ENCODE measurements at places on chromosomes 5 and 9.

- no peak for DNase-seq
Observed at GRCh38 chr5:160887780-160888179, 35.8 kb upstream of the ATP10B start.

GRCh38 chr9:135711391-135711790, 9.4 kb downstream of the KCNT1 start:
- DNase-seq = no peak

DNA sequence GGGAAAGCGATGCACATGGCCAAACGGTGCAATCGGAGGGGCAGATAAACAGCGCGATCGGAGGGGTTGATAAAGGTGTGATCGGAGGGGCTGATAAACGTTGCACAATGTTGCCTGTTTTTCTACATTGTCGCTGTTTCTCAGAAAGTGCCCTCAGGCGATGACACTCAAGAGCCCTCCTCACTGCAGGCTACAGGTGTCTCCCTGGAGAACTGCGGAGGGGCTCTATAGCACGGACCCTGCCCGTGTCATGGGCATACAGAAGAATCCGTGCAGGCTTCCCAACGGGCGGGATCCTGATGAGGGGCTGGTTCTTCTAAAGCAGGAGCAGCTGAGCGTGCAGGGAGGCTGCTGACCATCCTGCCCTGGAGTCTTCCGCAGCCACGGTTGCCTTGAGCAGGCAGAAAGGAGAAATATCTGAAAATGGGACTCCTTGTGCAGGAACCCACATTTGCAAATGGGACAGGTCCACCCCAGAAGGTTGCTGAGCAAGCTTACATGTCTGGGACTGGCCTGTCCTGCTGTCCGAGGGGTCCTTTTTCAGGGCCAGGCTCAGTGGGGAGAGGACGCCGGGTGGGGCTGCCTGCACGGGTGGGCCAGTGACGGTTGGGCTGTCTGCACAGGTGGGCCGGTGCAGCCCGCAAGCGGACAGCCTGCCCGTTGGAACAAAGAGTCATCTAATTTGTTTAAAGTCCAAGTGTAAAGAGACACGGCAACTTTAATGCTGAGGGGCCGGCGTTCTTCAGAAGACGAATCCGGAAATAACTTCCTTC, 25.1 kb upstream of the LPCAT1 start:
- no peak for DNase-seq

GRCh38 chr5:37424441-37424840, 45.3 kb downstream of the WDR70 start:
- no peak for DNase-seq

GRCh38 chr5:102799017-102799416, 43.9 kb downstream of the PAM start:
- no peak for DNase-seq

GRCh38 chr5:168409591-168410458, 76.4 kb upstream of the RARS1 start:
- DNase-seq = no peak

GRCh38 chr5:68479524-68479923, 264.0 kb downstream of the PIK3R1 start:
- DNase-seq = peak; percentile 35

DNA sequence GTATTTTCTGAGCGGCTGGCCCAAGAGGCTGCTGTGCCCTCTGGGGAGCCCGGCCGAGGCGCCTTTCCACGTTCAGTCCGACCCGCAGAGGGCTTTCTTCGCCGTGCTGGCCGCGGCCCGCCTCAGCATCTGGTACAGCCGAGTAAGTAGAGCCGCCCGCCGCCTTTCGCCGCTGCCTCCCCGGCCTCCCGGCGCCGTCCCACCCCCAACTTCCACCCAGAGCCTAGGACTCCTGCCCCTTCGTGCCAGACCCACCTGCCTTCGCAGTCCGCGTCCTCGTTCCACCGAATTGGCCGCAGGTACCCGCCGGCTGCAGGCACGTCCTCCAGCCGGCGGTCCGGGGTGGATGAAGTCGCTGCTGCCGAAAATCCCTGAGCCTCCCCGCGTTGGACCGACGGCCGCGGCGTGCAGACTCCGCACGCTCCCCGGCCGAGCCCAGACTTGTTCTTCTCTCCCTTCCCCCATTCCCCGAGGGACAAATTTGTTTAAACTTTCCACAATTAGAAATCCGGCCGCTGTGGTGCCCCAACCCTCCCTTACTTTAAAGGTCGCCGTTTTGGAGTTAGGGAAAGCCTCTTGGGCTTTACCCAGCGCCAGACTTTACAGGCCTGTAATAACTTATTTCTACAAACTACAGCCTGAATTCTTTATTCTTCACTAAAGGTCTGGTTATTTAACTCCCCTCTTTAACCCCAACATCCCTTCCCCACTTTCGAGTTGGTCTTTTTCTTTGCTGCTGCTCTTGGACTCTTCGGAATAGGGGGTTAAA, 589 bp downstream of the RIC1 start:
- DNase-seq = peak; percentile 24

GRCh38 chr5:21071421-21071820, 1083.4 kb upstream of the CDH18 start:
- DNase-seq = no peak

DNA sequence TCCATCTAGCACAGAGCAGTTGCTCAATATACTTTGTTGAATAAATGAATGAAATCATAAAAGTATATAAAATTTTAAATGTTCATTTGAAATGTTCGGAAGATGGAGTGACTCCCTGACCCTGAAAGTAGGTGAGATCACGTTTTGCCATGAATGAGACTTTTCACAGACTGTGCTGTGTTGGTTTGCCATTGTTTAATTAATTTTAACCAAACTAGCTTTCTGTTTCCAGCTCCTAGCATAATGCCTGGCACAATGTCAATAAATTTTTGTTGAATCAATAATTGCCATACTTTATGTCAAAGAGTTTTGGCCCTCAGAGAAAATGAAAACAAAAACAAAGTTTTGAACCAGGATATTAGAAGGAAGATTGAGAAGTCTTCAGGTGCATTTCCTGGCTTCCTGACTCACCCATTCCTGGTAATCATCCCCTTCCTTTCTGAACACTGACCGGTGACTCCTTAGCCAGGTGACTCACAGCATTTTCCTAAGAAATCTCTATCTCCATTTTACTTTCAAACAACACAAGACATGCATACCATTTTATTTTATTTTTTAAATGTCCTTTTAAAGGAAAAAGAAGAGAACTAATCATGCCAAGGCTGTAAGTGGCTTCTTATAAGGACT, 15.1 kb downstream of the SLC28A3 start:
- DNase-seq = no peak

GRCh38 chr5:169635936-169636335, 1.1 kb upstream of the DOCK2 start:
- DNase-seq = no peak

DNA sequence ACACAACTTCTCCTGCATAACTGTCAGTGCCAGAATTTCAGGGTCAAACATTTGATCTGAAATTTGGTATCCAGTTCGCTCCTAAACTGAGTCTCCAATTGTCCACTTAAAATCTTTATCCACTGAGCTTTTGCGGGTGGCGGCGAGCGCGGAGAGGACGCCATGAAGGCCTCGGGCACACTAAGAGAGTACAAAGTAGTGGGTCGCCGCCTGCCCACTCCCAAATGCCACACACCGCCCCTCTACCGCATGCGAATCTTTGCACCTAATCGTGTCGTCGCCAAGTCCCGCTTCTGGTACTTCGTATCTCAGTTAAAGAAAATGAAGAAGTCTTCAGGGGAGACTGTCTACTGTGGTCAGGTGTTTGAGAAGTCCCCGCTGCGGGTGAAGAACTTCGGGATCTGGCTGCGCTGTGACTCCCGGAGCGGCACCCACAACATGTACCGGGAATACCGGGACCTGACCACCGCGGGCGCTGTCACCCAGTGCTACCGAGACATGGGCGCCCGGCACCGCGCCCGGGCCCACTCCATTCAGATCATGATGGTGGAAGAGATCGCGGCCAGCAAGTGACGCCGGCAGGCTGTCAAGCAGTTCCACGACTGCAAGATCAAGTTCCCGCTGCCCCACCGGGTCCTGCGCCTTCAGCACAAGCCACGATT, 913.7 kb upstream of the DMAC1 start:
- DNase-seq = no peak

DNA sequence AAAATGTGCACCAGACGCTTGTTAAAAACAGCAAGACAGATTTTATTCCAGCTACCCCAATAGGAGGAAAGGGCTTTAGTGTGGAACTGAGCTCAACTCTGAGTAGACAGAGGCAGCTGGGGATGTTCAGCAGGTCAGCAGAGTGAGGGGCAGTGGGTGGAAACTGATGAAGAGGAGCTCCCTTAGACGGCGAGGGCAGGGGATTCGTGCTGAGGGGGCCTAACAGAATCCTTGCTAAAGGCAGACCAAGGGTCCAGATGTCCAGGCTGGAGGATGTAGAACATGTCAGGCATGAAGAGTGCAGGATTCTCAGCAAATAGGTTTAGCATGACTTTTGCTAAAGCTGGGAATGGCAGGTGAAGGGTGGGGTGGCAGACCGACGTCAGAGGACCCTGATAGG, 71.9 kb upstream of the OLFM1 start:
- no peak for DNase-seq

GRCh38 chr9:135046739-135047350, 40.6 kb upstream of the OLFM1 start:
- no peak for DNase-seq

GRCh38 chr5:169411786-169412430, 111.0 kb upstream of the SLIT3 start:
- no peak for DNase-seq

DNA sequence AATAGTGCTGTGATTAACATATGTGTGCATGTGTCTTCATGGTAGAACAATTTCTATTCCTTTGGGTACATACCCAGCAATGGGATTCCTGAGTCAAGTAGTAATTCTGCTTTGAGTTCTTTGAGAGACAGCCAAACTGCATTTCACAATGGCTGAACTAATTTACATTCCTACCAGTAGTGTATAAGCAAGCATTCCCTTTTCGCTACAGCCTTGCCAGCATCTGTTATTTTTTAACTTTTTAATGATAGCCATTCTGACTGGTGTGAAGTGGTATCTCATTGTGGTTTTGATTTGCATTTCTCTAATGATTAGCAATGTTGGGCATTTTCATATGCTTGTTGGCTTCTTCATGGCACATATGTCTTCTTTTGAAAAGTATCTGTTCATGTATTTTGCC, 308.5 kb downstream of the ARRDC3 start:
- DNase-seq = no peak

DNA sequence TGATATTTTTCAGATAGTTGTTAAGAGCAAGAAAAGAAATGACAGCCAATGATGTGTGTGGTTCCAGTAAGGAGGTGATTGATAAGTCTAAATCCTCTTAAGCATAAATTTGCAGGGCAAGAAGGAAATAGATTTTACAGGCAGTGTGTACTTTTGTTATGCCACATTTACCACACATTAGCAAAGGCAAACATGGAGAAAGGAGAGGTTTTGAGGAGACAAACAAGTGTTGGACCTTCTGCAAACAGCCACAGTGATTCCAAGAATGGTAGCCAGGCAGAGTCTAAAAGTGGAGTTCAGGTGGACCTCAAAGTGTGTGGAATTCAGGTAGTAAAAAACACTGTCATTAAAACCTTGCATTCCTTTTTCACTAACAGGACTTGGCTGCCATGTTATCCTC, 295.9 kb upstream of the ITGA1 start:
- no peak for DNase-seq

DNA sequence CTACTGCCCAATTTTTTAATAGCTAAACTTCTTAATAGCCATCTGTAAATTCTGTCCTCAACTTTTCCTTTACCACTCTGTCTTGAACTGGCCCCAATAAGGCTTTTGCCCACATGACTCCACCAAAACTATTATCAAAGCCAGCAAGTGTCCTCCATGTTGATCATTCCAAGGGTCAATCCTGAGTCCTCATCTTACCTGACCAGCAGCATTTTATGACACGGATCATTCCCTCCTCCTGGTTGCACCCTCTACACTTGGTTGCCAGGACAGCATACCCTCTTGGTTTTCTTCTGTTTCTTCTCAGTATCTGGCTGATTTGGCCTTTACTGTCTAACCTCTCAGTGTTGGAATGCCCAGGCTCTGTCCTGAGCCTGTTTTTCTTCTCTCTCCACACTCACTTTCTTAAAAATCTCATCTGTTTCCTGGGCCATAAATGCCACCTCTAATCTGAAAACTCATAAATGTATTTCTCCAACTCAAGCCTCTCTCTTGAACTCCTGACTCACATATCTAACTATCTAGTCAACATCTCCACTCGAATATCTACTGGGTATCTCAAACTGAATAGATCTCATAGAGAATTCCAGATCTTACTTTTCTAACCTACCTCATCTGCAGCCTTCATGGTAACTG, 40.0 kb upstream of the CDC42SE2 start:
- DNase-seq = no peak

DNA sequence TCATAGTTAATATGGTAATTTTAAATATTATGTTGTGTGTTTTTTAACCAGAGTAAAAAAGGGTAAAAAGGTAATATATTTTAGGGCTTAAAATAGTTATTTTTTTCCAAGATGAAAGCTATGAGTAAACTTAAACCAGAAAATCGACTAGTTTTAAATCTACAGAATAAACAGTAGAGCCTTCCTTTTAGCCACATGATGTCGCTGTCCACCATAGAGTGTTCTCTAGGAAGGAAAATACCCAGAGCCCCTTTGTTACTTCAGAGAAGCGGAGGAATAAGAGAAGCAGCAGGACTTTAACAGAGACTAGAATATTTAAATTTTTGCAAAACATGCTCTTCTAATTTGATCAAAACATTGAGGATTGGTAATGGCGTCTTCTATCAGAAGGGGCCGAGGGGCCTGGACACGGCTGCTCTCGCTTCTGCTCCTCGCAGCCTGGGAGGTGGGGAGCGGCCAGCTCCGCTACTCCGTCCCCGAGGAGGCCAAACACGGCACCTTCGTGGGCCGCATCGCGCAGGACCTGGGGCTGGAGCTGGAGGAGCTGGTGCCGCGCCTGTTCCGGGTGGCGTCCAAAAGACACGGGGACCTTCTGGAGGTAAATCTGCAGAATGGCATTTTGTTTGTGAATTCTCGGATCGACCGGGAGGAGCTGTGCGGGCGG, at the start of gene PCDHA2:
TSS of gene PCDHA2 (plus strand) at position 258 of the 664 bp plus-strand sequence.
- DNase-seq = peak; percentile 70

GRCh38 chr5:150789943-150790611, 11.5 kb downstream of the SMIM3 start:
- DNase-seq = no peak

All from NCI-H446 treated with DMSO at 0.1 percent for 48 hours (cell line).